ENCODE measurements at places on chromosomes 13 and 19. TPM values are rescaled to one million over a fixed set of nuclear protein-coding genes. Genes with fewer than 3 reads are reported as not detected.

Gene GTF2F2
- 18.2 TPM for total RNA-seq

Gene KLK6
- 367 TPM for total RNA-seq

Gene ZNF723
- total RNA-seq, result not detected

Gene CYP4F8
- not detected for total RNA-seq

Gene IZUMO2
- total RNA-seq, result not detected

Gene OR10H1
- total RNA-seq, result not detected

Gene NAPA
- 193 TPM for total RNA-seq

Gene CACNA1A
- total RNA-seq, result 0.10 TPM

Data from HT-29 (cell line).